ENCODE measurements at places on chromosomes 1 and 21. TPM values are rescaled to one million over a fixed set of nuclear protein-coding genes. Genes with fewer than 3 reads are reported as not detected.

LCE1F gene
- not detected for total RNA-seq

HSF2BP gene
- total RNA-seq: 1.7 TPM

FCGR3A gene
- total RNA-seq: not detected

IRF6 gene
- total RNA-seq: 0.28 TPM

NOC2L gene
- total RNA-seq: 94.6 TPM

RBM11 gene
- not detected for total RNA-seq

LCE1D gene
- not detected for total RNA-seq

IQGAP3 gene
- total RNA-seq: 15.2 TPM

ATG4C gene
- 4.4 TPM for total RNA-seq

Measured in A549 treated with DMSO at 1 μM for 4 hours (cell line).